Lung microvascular endothelial cell (primary cell): ENCODE measurements at places on chromosomes 13 and 19. TPM values are rescaled to one million over a fixed set of nuclear protein-coding genes. Genes with fewer than 3 reads are reported as not detected.

DNA sequence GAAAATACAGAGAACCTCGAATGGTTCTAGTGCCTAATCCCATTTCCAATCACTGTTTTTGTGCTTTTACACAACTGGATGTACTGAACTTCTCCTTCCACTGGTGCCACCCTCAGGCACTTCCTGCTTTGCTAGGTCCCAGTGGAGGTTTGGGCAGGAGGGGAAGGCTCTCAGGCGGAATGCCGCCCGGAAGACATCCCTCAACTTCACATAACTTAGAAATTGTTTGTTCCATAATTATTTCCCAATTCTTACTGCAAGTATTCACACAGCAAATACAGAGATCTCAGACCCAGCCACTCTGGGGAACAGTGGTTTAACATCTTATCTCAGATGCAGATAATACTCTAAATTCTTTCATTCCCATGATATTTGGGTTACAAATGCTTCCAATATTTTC is 195.7 kb upstream of the IPO5 start:
- no peak for DNase-seq

GRCh38 chr19:38869836-38870607 is 8.1 kb downstream of the RINL start:
- DNase-seq, result peak; percentile 77

- DNase-seq, result no peak
Observed at GRCh38 chr13:43143591-43143990, 120.2 kb downstream of the DNAJC15 start.

DNA sequence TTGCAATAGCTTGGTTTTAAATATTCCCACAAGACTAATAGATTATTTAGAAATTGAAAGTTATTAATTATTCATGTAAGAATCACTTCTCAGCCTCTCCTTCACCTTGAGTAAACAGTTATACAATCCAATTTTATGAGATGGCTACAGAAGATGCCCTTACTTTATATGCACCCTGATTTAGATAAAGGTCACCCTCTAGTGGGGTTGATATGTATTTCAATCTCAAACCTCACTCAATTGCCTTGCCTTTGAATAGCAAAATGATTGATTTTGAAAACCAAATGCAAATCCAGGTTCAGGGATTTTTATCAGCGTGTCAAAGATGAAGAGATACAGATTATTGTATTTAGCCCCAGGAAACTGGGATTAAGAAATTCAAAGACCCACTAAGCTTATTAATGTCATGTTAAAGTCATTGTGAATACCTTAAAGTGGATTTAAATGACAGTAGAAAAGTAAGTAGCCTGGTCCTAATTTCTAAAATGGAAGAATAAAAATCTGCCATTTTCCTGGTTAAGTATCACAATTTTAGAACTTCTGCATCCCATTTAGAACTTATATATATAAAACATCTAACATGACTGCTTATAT is 305.1 kb downstream of the ITGBL1 start:
- peak; percentile 64 for DNase-seq

DNA sequence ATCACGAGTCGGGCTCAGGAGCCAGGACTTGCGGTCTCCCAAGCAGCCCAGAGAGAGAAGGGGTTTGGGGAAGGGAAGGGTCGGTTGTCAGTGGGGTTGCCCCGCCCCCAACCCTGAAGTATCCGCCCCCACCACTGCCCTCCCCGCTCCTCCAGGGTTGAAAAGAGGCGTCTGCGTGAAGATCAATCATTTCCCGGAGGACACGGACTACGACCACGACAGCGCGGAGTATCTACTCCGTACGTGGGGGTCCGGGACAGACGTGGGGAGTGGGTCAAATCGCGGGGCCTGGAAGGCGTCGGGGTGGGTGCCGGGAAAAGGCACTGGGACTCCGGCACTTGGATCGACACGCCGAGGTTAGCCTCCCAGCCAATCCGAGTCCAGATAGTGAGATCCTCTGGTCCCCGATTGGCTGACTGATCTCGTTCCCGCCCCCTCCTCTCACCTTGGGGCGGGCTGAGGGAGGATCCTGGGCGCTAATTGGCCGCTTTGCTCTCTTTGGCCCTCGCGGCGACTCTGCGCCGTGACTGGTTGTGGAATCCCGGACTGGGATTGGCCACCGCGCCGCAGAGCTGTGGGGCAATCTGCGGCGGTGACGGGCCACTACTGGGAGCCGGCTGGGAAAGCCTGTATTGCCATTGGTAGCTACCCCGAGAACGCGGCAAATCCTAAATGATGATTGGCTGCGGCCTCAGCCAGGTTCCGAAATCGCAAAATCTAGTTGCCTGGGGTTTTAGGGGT is 13.3 kb upstream of the CACNG6 start:
- peak; percentile 95 for DNase-seq

DNA sequence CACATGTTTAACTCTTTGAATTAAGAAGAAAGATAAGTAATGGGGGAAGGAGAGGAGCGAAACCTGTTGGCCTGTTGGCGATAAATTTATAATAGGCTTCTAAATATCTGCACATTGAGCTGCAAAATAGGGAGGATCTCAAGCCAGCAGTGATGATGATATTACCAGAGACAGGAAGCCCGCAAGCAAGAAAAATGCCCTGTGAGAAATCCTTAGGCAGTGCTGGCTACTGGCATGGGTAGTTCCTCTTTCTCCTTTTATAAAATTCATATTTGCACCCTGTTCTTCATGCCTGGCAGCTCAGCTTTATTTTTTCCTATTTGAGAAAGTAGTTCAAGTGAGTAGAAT is 858 bp upstream of the USP12 start:
- DNase-seq, result no peak

DNA sequence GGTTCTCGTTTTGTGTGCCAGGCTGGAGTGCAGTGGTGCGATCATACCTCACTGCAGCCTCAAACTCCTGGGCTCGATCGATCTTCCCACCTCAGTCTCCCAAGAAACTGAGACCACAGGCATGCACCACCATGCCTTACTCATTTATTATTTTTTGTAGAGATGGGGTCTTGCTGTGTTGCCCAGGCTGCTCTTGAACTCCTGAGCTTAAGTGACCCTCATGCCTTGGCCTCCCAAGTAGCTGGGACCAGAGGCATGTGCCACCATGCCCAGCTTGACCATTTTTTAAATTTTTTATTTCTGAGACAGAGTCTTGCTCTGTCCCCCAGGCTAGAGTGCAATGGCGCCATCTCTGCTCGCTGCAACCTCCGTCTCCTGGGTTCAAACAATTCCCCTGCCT is 10.2 kb upstream of the GNA11 start:
- DNase-seq, result no peak

GRCh38 chr13:105990256-105990958 is 545.1 kb downstream of the EFNB2 start:
- peak; percentile 55 for DNase-seq

Gene CFD
- total RNA-seq, result 1.2 and 3.9 TPM in 2 replicates

DNA sequence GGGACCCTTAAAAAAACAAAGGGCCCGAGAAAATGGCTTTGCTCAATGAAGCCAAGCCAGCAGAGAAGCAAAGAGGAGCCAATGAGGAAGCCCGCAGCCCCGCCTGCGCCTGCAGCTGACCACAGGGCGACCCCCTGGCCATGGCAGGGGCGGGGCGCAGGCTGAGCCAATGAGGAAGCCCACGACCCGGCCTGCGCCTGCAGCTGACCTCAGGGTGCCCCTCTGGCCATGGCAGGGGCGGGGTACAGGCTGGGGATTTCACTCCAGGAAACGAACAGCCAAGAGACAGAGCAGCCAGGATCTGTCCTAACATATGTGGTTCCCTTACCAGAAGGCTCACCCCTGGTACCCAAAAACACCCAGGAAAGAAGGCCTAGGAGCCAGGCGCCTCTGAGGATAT is 101.4 kb downstream of the STK24 start:
- peak; percentile 59 for DNase-seq

DNA sequence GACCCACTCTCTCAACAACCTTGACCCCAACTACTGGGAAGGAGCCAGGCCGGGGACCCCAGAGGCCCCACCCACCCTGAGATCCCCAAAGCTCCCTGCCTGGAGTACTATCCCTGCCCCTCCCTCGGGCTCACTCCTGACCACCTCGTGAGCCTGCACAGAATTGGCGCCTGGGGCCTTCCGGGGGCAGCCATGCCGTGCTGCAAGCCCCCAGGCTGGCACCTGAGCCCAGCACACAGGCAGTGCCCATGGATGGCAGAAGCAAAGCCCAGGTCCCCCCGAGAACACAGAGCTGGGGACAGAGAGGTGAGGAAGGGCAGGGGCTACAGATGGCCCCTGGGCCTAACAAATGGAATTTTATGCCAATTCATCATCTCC is 13.9 kb downstream of the LSM4 start:
- no peak for DNase-seq
